Activated CD4-positive, alpha-beta T cell treated with anti-CD3 and anti-CD28 coated beads, Interleukin-10, Interleukin-2, amounts not matched to agents 100 ng/mL and 50 ng/mL, durations not matched to agents 16 hours and 8 hours (primary cell): ENCODE measurements at places on chromosomes 4 and X.
A peak's percentile ranks its signal among the peaks of the same experiment; 100 is the strongest.

DNA sequence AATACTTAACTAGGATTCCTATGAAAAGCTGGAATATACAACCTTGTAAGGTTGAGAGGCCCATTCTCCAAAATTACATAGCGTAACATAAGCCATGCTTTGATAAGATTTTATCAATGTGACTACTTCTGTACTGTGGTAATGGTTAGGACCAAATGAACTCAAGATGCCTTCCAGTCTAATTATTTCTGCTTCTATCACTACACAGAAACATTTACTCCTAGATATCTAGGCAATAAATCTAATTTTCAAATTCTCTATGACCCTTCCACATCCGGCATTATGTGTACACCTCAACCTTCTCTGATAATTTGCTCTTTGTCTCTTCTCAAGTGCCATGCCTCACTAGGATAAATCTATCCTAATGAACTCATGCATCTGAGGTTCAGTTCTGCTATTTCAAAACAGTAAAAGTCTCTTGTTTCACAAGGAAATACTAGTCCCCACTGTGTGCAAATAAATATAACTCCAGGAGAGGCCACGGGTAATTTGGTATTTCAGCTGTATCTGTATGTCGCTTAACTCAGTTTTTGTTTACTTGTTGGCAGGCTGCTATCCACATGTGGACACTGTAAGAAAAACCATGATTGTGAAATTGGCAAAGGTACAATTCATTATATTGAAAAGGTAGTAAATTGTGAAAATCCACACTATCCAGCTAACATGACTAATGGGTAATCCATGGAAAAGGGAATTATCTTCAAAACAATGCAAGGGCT is 93.3 kb downstream of the PRDM5 start:
- DNase-seq = no peak

GRCh38 chrX:1894026-1894294 is 279.1 kb downstream of the ASMT start:
- no peak for DNase-seq

GRCh38 chrX:97639526-97639925 is 755.8 kb downstream of the RPA4 start:
- DNase-seq = no peak

- DNase-seq = no peak
Measured at GRCh38 chrX:153611298-153612095, 12.6 kb upstream of the CCNQ start.

DNA sequence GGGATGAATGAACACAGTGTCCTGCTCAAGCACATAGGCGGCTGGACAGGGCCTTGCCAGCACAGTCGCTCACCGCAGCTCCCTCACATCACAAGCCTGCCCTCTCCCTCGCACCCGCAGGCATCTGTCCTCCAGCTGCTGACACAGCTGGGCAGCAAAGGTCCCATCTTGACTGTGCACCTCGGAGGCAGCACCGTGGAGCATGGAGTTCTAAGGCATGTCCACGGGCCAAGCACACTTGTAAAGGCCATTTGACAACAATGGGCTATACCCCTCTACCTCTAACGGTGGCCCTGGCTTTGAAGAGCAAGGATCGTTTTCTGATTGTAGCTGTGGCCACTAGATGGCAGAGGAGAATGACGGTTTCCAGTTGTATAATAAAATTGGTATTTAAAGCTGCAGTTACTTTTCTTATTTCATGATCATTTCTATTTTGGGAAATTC is 53.8 kb downstream of the APLN start:
- DNase-seq = peak; percentile 34

GRCh38 chrX:17496407-17496806 is 121.4 kb downstream of the NHS start:
- no peak for DNase-seq

DNA sequence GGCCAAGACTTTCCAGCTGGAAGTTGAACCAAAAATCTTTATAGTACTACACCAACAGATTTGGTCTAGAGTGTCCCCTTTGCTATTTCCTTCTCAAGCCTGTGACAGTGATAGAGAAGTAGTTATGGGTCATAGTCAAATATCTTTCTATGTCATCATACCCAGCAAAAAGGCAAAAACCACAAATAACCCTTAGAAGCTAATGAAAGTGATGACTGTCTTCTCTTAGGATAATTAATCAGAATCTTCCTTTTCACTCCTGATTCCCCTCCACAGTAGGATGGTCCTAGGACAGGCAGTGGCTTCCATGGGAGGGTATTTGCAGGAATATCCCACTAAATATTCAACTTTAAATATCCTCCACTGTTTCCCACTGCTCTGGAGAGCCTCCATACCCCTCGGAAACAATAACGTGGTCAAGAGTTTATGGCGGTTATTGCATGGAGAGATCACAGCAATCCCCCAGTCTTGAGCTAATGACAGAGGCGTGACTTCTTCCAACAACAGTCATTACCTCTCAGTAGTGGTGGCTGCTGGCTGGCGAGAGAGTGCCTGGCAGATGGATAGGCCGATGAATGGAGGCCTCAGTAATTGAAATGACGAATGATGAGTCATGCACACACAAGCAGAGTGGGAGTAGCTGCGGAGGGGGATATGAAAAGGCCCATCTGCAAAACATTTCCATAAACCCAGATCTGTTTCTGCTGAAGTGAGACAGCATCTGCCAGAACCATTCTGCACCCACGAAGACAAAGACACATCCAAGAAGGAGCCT is 154.9 kb downstream of the STK32B start:
- no peak for DNase-seq
